ENCODE measurements at places on chromosomes 2 and 18.

DNA sequence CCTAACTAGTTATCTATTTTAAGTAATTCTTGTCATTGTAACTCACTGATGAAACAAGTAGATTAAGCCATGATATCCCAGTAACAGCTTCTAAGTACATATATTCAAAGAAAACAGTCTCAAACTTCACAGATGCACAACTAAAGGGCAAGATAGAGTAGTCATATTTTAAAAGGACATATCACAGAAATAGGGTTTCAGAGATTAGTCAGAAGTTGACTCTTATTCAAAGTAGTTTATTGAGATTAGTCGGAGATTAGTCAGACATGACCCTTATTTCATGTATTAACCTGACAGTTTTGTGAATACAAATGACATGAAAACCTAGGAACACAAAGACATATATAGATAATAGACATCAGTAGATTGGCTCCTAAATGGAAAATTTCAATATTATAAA is 15.9 kb upstream of the CHAC2 start:
- no peak for DNase-seq

DNA sequence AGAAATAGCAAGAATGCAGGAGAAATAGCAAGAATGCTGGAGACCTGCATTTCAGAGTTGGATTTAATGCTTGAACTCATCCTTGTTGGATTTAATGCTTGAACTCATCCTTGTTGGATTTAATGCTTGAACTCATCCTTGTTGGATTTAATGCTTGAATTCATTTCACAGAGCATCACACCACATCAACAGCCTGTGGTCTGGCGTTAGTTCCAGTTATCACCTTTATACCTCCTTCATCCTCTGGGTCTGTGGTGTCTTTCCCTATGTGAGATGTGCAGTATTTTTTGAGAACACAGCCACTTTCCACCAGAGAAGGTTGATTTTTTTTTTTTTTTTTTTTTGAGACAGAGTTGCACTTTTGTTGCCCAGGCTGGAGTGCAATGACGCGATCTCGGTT is 546.4 kb upstream of the SOX11 start:
- no peak for DNase-seq

- no peak for DNase-seq
Observed at GRCh38 chr2:76316691-76317090, 606.0 kb upstream of the GCFC2 start.

GRCh38 chr2:195675783-195676427 is 18.9 kb downstream of the SLC39A10 start:
- DNase-seq: no peak

DNA sequence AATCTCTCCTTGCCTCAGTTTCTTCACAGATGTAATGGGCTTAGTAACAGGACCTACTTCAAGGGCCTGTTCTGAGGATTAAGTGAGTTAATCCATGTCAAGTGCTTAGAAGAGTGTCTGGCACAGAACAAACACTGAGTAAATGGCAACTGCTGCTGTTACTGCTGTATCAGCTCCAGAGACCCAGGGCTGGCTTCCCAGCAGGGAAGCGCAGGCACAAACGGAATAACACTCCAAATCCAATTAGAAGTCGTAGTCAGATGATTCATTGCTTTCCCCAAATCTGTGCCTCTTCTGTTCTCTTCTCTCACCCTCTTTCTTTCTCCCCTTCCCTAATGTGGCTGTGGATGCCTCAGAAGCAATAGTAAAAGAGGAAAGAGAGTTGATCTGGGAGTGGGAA is 101.1 kb upstream of the FZD7 start:
- no peak for DNase-seq

DNA sequence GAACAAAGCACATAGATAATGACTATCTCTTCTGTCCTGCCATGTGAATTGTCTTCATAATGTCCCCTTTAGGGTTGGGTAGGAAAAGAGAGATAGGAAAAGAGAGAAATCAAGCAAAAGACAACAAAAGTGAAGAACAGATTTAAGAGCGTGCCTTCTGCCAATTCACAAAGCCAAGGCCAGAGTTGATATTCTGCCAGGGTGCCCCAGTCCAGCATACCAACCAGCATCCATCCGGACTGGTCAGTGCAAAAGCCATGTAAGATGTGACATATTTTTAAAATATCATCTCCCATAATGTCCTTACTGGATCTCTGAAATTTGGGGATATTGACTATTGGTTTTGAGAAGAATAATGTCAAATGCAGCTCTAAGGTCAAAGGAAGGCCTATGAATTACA is 35.7 kb upstream of the KLF7 start:
- no peak for DNase-seq

- no peak for DNase-seq
Observed at GRCh38 chr2:210527286-210527685, 29.1 kb upstream of the CPS1 start.

GRCh38 chr2:323035-323434 is 35.1 kb upstream of the ALKAL2 start:
- DNase-seq: no peak

Measured in pancreas (tissue), 10 donors.